ENCODE measurements at places on chromosomes 2 and 18.

DNA sequence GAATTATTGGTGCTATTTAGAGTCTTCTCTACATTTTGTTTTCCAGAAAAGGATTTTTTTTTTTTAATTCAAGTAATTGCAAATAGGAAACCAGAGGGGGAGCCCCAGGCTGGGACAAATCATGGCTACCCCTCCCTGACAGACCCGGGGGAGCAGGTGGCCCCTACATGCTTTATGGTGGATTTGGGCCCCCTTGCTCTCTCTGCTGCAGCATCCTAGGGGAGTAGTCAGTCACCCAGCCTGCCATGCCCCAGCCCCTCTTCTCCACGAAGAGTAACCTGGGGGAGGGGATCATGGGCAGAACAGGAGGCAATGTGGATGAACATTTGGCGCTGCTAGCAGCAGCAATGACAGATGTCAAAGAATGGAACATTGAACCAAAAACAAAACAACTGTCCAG lies 4.6 kb downstream of the C2orf81 start:
- DNase-seq = no peak

GRCh38 chr18:11464129-11464528 lies 145.3 kb upstream of the SLC35G4 start:
- DNase-seq = no peak

- peak; percentile 8 for DNase-seq
Measured at GRCh38 chr18:76448256-76449110, 46.6 kb downstream of the ZNF516 start.

- no peak for DNase-seq
Measured at GRCh38 chr18:48897531-48897930, 53.2 kb downstream of the SMAD7 start.

- no peak for DNase-seq
Measured at GRCh38 chr18:13035249-13035914, 44.2 kb downstream of the CEP192 start.

DNA sequence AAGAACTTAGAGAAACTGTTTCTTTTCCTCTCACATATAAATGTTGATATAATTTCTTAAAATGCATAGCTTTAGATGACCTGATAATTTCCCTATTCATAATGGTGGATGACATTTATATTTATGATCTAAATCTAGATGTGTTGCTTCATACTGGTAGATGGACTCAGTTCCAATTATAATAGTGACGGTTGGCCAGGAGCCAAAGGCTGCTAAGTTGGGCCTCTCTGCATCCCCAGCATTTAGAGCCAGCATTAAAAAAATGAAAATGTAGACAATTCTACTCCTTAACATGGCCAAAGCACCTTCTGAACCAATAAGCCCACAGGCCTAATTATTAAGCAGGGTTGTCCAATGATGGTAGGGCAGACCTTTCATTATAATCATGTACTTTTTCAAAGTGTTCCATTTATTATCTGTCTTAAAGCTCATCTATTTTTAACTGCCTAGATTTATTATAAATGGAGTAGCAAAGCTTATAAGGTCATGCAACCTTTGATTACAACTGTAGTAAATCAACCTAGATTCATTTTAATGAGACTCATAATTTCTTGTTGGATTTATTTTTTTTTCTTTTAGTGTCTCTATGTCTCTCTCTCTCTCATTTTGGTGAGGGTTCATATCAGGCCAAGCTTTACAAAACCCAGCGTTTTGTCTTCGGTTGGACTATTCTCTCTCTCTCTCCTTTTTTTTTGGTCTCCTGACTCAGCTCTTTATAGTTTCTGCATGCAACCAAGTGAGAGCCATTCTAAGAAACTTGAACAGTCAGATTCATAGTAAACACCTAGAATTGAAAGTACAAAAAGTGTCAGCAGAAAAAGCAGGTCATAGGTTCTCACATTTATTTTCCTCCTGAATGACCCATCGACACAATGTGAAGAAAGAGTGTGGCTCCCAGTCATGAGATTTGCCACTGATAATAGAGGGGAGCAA lies 2016.1 kb upstream of the PIK3C3 start:
- no peak for DNase-seq

DNA sequence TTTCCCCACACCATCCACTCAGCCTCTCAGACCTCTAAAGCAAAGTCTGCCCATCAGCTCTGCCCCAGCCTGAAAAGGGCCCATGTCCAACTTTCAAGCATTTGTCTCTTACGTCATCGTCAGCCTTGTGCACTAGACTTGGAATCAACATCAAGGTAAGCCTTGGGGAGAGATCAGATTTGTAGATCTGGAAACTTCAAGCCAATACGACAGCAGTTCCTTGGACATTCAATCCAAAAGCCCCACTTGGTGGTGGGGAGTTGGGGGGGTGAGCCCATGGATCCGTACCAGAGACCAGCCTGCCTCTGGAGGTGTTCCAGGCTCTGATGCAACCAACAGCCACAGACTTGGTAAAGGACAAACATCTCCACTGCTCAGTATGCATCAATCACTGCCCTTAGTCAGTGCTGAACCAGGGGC lies 206.8 kb upstream of the MEIS1 start:
- no peak for DNase-seq

- DNase-seq = peak; percentile 60
Measured at GRCh38 chr2:88874063-88874657, 182.7 kb downstream of the RPIA start.

DNA sequence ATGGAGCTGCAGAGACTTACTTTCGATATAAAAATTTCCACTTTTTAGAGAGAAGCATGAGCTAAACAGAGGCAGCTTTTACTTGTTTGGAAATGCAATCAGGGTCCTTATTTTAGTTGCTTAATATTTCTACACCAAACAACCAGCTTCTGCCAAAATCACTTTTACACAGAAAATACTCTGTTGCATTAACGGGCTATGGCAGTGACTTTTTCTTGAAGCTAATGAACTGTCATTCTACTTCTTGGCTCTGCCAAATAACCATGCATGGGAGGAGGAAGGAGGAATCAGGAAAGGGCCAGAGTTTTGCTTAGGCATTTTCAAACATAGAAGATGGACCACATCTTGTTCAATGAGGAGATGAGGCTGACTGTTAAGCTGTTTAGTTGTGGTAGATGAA lies 23.6 kb upstream of the LTBP1 start:
- no peak for DNase-seq

GRCh38 chr2:111662771-111663470 lies 221.1 kb downstream of the ANAPC1 start:
- DNase-seq = peak; percentile 78

- no peak for DNase-seq
Measured at GRCh38 chr2:11118761-11119160, 36.5 kb upstream of the SLC66A3 start.
